ENCODE measurements at places on chromosomes 11 and 22.

GRCh38 chr22:36816636-36817524 lies at the start of gene PVALB:
TSS of gene PVALB (minus strand) at chr22:36817035. CDS start at chr22:36817005, 30 bp downstream.
- DNase-seq, result no peak

DNA sequence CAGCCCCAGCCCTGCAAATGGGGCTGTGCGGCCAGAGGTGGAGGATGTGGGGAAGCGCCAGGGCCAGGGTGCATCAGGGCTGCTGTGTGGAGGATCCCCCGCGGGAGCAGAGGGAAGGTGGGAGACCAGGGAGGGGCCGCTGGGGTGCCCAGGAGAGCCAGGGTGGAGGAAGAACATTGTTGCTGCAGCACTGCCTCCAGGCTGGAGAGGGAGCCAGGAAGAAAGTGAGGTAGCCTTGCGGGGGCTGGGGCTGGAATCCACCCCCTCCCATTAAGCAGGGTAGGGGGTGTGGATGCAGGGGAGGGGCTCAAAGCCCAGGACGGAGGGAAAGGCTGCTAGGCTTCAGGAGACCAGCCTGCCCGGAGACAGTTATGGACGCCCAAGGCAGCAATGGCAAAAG lies 15.0 kb downstream of the CABP7 start:
- no peak for DNase-seq

DNA sequence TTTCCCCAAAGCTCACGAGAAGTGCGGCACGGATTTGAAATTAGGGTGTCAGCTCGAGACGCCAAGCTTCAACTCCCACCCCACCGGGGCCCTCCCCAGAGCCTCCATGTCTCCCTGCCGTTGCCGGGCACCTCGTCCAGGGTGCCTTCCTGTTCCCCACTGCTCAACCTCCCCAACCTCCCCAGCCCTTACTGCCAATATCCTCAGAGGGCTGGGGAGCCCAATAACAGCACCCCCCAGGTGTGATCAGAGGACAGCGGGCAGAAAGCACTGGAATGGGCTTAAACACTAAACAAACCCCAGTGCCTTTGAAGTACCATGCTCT lies 1336.4 kb downstream of the TBC1D22A start:
- DNase-seq, result no peak

- no peak for DNase-seq
These were observed 19.2 kb downstream of the EMID1 start for GRCh38 chr22:29224859-29225410.

GRCh38 chr11:122984186-122985011 lies 2.8 kb upstream of the BSX start:
- DNase-seq, result no peak

DNA sequence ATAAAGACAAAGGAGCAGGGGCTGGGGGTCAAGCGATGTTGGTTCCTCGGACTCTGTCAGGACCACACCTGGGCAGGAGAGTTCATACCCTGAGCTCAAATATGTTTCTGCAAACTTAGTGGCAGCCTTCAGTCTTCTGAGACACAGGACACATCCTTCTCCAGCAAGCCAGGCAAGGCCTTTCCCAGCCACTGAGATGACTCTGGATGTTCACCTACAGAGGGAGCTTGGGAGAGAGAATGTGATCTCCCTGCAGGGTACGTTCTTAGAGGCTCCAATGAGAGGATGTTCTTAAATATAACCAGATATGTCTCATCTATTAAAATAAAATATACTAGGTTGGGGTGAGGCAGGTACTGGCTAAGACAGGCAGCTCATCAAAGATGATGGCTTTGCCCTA lies 461.5 kb downstream of the OPCML start:
- no peak for DNase-seq

- DNase-seq, result no peak
These were observed 106.4 kb upstream of the FGF3 start for GRCh38 chr11:69925366-69926196.

- DNase-seq, result no peak
These were observed 331.1 kb upstream of the PITPNB start for GRCh38 chr22:28250036-28250695.

DNA sequence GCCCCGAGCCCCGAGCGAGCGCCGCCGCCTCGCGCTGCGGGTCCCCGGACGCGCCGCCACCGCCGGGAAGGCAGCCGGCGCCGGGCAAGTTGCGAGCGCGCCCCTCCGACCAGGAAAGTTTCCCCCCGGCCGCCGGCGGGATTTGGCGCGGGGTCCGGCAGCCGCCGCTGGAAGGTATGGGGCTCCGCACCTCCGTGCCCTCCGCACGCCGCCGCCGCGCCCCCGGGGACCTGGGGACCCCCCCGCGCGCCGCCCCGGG lies 281 bp downstream of the TSPAN18 start:
- DNase-seq, result no peak

- DNase-seq, result no peak
These were observed 32.5 kb upstream of the GRAMD4 start for GRCh38 chr22:46587492-46588278.

- DNase-seq, result peak; percentile 6
These were observed 588 bp downstream of the VPS37C start for GRCh38 chr11:61160487-61161189.

DNA sequence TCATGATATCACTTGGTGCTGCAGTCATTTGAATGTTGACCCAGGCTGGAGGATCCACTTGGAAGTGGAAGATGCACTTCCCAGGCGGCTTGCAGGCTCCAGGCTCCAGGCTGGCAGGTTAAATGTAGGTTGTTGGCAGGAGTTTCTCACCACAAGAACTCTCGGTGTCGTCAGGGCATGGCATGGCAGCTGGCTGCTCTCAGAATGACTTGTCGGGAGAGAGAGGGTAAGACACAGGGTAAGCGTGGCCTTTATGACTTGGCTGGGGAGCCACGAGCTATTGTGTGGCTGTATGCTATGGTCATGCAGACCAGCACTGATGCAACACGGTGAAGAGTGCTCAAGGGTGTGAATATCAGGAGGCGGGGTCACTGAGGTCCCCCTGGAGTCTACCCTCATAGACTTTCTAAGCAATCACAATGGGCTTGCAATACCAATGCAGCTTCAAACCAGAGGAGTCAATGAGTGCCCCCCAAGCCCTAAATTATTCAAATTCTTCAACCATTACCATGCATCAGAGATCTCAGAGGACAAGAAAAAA lies 1027.7 kb downstream of the OPCML start:
- DNase-seq, result no peak

- no peak for DNase-seq
These were observed 14.8 kb downstream of the PSMD13 start for GRCh38 chr11:251550-251949.

- DNase-seq, result no peak
These were observed 62.8 kb downstream of the PHF21B start for GRCh38 chr22:44947049-44947448.

- DNase-seq, result no peak
These were observed 1065.2 kb downstream of the JRKL start for GRCh38 chr11:97454988-97455387.

DNA sequence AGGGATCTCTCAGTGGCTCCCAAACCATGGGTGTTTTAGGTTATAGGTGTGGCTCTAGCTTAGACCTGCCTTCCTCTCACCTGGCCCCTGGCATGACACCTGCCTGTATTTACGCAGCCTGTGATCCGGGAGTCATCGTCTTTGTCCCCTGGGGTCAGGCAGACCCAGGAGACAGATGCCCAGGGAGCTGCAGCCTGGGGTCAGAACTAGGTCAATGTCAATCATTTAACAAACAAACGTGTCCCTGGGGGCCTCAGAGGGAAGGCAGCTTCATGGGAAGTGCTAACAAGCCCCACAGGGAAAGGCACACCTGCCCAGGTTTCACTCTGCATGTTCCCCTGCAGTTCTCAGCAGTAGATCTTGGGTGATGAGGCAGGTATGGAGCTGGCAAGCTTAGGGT lies 12.0 kb downstream of the BACE1-AS start:
- DNase-seq, result no peak

DNA sequence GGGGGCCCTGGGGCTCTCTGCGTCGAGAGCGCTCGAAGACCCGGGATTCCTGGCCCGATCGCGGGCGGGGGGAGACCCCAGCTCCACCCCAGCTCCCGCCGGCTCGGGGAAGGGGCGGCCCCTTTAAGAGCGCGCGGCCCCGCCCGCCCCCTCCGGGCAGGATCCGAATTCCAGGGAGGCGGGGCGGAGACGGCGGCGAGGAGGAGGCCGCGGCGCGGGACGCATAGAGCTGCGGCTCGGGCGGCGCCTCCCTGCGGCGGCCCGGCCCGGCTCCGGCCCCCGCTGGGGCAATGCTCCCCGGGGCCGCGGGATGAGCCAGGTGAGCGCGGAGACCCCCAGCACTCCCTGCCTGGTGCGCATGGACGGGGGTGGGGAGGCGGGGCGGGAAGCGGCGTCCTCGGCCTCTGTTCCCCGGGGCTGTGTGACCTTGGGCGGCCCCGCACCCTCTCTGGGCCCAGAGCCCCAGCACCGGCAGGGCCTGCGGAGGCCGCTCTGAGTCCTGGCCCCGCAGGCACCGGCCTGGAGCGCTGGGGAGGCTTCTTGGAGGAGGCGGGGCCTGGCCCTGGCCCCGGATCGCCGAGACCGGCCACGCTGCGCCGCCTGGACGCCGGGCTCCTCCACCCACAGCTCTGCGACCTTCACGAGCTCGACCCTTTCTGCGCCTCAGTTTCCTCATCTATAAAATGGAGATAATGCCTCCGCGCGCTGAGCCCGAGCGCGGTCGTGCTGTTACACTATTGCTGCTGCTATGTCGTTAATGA lies 565 bp downstream of the GAS2L1 start:
- DNase-seq, result no peak

DNA sequence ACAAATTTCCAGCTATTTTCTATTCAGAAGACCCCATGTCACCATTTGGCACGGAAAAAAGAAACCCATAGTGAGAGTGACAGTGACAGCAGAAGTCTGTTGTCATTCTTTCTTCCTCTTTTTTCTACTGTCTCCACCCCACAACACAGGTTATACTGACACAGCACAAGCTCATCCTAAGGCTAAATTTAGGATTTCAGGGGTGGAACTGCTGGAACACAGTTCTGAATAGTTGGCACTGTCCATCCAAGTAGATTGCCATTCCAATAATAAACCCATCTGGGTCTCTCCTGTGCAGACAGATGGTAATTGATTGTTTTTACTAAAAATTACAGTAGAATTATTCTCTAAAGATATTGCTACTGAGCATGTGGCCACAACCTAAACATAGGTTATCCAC lies 95.2 kb upstream of the C11orf87 start:
- no peak for DNase-seq
